Ecto neural progenitor cell (in vitro differentiated cells): ENCODE measurements at places on chromosomes 13 and 19.

- DNase-seq = no peak
Measured at GRCh38 chr13:51977625-51978024, 33.6 kb downstream of the ATP7B start.

DNA sequence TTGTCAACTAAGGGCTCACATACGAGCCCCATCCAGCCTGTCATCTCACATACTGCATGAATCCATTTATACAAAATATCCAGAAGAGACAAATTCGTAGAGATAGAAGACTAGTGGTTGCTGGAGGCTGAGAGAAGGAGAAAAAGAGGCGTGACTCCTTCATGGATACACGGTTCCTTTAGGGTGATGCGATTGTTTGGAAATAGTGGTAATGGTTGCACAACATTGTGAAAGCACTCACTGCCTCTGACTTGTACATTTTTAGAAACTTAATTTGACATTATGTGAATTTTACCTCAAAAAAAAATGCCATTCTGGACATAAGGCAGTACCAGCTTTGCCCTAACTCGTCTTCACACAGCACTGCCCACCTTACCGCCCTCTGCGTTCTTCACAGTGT is 27.3 kb downstream of the IGFL1 start:
- DNase-seq = no peak

DNA sequence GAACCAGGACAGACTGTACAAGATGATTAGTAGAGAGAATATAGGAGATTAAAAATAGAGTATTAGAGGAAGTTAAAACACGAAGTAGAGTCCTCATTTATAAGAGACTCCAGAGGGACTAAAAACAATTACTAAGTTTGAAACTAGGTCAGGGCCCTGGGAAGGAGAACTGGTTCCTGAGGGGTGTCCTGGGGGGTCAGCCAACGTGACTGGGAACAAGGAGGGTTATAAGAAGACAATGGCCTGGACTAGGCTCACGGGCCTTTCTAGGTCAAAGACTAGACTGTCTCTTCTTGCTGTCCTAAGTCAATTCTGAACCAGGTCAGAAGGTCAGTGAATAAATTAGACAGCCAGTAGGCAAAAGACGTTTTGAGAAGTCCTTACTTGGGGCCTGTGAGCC is 165.3 kb downstream of the IER2 start:
- DNase-seq = no peak

GRCh38 chr13:51093574-51093973 is 17.5 kb downstream of the C13orf42 start:
- DNase-seq = no peak

DNA sequence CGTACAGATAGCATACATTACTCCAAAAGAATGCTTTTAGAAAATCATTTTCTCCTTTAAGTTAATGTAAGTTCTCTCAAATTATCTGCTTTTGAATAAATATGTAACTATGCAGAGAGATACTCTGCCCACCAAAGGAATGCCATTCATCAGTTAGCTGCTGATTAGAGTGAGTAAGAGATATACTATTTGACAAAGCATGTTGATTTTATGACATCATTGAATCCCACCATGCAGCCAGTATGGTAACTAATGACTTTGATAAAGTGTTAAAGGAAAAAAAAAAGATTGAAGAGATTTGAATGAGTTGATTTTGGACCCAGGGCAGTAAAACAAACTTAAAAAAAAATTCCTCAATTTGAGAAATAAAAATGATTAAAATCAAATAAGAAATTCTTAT is 521.5 kb downstream of the SLITRK6 start:
- no peak for DNase-seq

DNA sequence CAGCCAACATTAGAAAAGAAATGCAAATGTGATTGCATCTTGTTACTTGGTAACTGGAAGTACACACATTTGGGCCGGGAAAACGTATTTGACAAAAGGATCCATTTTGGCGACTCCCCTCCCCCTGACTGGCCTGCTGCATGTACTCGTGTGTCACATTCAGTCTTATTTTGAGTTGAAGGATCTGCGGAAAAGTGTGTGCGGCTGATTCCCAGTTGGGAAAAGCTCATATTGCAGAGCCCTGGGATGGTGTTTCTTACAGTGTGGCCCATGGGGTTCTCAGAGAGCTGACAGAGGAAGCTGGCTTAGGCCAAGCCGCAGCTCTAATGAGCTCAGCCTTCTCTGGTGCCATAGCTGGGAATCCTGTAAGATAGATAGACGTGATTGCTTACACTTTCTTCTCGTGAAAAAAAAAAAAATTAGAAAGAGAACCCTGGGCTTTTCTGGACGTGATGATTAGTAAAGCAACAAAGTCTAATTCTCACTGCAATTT is 170.3 kb upstream of the ARGLU1 start:
- DNase-seq = no peak

- no peak for DNase-seq
Measured at GRCh38 chr19:43779147-43779819, 1.5 kb downstream of the KCNN4 start.

DNA sequence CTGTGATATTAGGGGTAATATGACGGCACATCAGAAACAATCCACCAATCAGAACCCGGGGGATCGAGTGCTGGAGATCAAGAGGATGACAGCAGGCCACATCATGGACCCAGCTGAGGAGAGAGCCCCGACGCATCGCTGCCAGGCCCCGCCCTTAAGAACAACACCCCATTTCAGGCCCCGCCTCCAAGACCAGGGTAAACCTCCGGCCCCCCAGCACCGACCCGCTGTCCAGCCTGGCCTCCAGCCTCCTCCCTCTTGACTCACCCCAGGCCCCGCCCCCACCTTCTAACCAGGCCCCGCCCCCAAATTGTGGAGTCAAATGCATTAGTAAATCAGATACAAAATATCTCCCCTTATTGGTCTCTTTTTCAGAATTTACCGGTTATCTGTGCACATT is 4.7 kb upstream of the ZNF611 start:
- no peak for DNase-seq

GRCh38 chr19:57068921-57069697 is 50.7 kb upstream of the USP29 start:
- no peak for DNase-seq

DNA sequence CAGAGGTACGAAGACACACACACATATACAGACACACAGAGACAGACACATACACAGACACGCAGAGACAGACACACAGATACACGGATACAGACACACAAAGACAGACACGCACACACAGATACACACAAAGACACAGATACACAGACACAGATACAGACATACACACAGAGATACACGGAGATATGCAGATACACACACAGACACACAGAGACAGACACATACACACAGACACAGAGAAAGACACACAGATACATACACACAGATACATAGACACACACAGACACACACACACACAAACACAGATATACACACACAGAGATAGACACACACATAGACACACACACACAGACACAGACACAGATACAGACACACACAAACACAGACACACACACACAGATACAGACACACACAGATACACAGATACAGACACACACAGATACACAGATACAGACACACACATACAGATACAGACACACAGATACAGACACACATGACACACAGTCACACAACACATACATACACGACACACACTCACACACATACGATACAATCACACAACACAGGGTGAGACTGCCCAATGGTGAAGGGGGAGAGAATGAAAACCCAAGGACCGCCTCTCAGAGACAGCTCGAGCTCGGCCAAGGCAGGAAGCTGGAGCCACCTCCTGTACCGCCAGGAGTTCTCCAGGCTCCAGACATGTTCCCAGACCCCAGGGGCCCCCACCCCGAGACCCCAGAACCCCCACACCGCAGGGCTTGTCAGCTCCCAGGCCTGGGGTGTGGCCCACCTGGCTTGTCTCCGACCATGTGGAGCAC is 8.8 kb upstream of the CCER2 start:
- no peak for DNase-seq

DNA sequence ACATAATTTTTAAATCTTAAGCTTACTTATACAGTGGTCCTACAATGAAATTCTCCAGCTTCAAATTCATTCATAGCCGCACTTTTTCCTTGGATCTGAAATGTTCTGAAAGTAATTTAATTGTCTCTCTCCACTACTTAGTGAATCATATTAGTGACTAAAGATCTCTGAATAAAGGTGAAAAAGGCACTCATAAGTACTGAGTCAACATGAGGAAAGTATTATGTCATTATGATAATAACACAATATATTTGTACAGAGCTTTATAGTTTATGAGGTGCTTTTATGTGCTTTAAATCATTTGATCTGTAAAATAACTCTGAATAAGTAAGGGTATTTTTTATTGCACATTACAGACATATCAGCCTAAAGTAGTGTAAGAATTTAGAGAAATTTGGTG is 628.2 kb upstream of the SLITRK5 start:
- no peak for DNase-seq

DNA sequence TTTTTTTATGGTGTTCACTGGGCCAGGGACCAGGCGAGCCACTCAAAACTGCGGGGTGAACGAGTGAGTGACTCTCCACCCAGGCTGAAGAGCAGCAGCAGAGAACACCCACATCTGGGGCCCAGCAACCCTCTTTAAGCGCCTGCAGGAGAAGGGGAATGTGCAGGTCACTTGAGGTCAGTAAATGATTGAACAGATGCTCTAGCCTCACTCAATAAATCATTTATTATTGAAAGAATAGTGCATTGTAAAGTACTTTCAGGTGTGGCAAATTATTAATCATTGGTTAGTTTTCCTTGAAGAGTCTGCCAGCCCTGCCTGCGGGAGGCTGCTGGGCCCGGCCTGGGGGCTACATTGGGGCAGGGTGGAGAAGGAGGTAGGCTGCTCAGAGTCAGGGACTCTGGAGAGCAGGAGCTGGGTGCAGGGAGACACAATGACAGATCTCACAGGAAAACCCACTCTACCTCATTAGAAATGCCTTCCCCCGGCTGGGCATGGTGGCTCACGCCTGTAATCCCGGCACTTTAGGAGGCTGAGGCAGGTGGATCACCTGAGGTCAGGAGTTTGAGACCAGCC is 42.5 kb downstream of the ABCC4 start:
- DNase-seq = no peak

GRCh38 chr19:18000480-18000914 is 7.5 kb upstream of the ARRDC2 start:
- DNase-seq = no peak

DNA sequence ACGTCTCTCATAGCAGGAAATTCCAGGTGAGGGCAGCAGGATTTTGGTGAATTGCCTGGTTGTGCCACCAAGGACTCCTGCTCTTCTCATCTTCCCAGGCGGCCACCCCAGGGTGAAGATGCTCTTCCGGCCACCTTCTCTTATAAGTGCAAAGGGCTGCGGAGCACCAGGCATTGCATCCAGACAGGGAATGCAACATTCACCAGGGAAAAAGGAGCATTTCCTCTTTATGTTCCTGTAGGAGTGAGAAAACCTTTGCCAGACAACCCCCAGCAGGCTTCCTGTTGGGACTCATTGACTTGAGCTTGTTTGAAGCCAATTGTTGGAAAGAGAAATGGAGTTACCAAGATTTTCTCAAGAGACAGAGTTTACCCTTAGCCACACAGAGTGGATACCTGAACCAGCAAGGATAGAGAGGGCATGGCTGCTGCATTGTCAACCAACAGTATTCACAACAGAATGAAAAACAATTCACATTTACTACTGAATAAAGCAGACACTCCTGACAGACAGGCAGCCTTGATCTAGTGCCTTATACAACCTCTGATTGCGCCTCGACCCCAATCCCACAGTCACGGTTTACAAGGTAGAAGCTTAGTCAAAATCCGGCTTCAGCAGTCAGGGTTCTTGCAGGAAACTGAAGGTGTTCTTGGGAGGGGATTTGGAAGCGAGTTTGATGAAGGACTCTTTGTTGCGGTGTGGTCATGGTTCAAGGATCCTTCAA is 1.8 kb upstream of the ATP11A start:
- no peak for DNase-seq

- DNase-seq = no peak
Measured at GRCh38 chr13:38697197-38697596, 10.3 kb downstream of the FREM2 start.

DNA sequence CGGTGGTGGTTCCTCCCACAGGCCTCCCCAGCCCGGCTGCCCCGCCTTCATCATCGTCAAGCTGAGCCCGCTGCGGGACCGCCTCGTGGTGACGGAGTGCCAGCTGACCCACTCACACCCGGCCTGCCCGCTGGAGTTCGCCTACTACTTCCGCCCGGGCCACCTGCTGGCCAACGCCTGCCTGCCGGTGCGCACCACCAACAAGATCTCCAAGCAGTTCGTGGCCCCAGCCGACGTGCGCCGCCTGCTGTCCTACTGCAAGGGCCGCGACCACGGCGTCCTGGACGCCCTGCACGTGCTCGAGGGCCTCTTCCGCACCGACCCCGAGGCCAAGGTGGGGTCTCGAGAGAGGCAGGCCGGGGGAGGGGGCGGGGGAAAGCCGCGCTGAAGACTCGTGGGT is 12.0 kb downstream of the ZSWIM9 start:
- no peak for DNase-seq

DNA sequence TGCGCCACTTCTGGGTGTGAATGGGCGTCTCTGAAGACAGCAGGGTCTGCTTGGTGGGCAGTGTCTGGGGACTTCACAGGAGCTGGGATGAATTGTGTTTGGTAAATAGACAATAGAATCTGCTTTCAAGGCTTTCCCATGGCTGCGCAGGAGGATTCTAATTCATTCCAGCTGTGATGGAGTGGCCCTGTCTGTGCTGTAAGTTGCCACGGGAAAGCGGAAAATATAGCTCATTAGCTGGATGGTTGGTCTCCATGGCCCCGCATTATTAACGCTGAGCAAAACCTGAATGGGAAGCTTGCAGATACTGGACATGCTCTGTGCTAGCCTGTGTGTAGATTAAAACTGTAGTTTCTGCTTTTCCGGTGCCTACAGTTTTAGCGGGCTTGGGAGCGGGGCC is 15.6 kb upstream of the C1QTNF9 start:
- no peak for DNase-seq

DNA sequence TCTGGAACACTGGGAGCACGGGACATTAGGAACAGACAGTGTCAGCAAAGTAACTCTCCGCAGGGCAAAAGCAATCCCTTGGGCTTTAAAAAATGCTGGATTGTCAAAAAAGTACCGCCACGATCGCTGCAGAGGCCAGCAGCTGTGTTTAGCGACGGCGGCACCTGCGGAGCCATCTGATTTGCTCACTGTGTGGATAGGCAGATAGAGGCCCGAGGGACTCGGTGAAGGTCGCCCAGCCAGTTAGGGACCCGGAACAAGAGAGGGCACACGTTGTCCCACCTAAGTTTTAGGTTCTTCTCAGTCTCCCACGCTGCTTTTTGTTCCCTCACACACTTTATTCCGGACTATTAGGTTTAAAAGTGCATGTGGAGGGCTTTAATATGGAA is 238.3 kb downstream of the TEX29 start:
- DNase-seq = no peak
